ENCODE measurements at places on chromosomes 2 and 18.

GRCh38 chr2:181779288-181780021 is 99.1 kb upstream of the NEUROD1 start:
- peak; percentile 23 for DNase-seq

- peak; percentile 90 for DNase-seq
Measured at GRCh38 chr2:85741833-85742455, 11.8 kb upstream of the ATOH8 start.

GRCh38 chr2:231661422-231662027 is 46.8 kb upstream of the PTMA start:
- DNase-seq = no peak

GRCh38 chr18:34795070-34795732 is 85.1 kb downstream of the DTNA start:
- DNase-seq = peak; percentile 17

DNA sequence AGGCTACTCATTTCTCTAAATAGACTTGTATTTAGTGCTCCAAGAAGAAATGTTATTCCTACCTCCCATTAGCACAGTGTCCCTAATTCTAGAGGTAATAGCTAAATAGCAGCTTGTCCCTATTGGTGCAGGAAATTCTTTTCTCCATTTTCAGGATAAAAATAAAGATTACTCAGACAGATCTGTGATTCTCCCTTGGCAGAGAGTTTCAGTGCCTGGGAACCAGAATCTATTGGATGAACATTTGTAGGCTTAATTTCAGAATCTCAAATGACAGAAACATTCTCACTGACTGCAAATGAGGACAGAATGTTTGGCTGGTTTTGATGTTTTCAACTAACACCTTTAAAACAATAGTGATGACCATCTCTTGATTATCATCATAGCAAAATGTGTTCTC is 33.3 kb upstream of the LGALSL start:
- DNase-seq = no peak

GRCh38 chr2:233997707-233998106 is 52.8 kb upstream of the SPP2 start:
- DNase-seq = no peak

All from kidney tubule cell (primary cell).